ENCODE measurements at places on chromosomes 6 and 20. TPM values are rescaled to one million over a fixed set of nuclear protein-coding genes. Genes with fewer than 3 reads are reported as not detected.

Gene ZBTB12
- 4.8 TPM for total RNA-seq

Gene SPO11
- not detected for total RNA-seq

Gene CTCFL
- total RNA-seq, result not detected

Gene RAMACL
- total RNA-seq, result 0.32 TPM

Gene GRM4
- not detected for total RNA-seq

Gene NFKBIL1
- 17.6 TPM for total RNA-seq

Gene ASCC3
- total RNA-seq, result 63.5 TPM

Gene ARMH2
- total RNA-seq, result not detected

Data from activated T-helper 2 cell treated with anti-CD3 and anti-CD28 coated beads, Interferon-gamma antibody, Interleukin-2, Interleukin-4, amounts not matched to agents 10 μg/mL and 5 μg/mL and 100 μg/mL, durations not matched to agents 14 hours and 24 hours and 36 hours (primary cell).